ENCODE measurements at places on chromosomes 12 and 14. TPM values are rescaled to one million over a fixed set of nuclear protein-coding genes. Genes with fewer than 3 reads are reported as not detected.

DNA sequence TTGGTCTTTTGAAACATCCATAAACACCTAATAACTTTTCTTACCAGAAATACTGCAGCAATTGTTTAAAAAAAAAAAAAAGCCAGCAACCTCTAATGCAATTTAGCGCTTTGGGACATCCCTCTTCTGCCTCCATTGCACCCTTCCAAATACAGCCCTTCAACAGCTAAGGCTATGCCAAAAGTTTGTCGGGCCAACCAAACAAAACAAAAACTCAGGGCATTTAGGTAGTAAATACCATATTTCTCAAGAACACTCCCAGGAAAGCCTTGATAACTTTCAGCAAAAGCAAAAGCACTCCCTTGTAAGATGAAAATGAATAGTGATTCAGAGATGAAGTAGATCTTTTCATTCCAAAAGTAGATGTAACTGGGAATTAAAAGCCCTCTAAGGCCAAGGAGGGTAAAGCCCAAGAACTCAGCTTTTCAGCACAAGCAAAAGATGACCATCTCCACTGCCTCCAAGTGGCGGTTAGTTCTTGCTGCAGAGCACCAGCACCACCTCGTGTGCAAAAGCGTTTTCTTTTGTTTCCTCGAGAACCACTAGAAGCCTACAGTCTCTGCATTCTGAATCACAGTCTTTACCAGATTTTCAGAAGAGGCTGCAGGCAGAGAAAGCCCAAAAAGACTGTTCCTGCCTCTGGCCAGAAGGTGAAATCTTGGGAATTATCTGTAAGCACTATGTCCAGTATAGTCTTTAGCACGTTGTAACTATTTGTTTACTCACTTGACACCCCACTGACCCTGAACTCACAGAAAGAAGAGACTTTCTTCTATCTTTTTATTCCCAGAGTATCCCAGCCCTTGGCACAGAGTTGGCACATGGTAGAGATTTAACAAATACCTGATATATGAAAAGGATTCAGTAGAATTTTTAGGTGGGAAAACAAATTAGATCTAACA is 53.1 kb downstream of the SIX6 start:
- H3K4me3 ChIP-seq: no peak overlapping the region
- H3K27me3 ChIP-seq: no peaks in the 10 kb centered on the region
- H3K36me3 ChIP-seq: no peaks in the 10 kb centered on the region
- no peak overlapping the region for H3K27ac ChIP-seq
- H3K4me1 ChIP-seq: peaks cover 21% of the 10 kb centered on the region
- DNase-seq: no peak

DNA sequence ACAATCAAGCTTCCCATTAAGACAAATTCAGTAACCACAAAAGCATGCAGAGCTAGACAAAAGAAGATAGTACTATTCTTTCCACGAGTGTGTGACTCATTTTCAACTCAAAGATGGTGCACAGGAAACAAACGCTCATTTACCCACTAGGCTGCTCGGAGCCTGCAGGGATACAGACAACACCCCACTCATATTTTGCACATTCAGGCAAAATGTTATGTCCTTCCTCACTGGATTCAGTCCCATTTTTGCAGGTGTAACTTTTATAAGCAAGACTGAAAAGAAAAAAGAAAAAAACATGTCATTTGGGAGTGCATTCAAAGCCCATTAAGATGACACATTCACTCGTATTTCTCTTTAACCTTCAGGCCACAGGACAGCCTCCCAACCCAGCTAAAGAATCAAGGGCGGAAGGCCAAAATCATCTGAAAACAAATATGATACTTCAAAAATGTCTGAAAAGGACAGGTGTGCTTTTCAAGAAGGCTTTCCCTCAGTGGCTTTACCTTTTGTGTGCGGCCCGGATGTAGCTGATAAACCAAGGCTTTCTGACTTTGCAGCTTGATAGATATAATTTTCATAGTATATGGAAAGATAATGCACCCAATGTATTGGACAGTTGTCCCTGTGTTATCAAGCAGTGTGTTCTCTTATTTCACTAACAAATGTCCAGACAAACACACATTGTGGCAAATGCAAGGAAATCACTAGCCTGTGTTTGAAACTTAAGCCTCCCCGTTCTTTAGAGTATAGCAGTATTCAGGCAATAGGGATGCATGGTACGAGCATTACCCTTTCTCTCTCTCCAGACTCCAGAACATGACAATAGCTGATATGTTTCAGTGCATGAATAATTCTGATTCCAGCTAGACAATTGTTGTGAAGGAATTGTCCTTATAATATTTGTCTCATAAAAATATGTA is 147.8 kb upstream of the KRR1 start:
- no peaks in the 10 kb centered on the region for H3K36me3 ChIP-seq
- H3K4me1 ChIP-seq: no peaks in the 10 kb centered on the region
- H3K27ac ChIP-seq: no peak overlapping the region

- H3K27me3 ChIP-seq: no peaks in the 10 kb centered on the region
- DNase-seq: peak; percentile 23
- peaks cover 24% of the 10 kb centered on the region for H3K4me1 ChIP-seq
- no peaks in the 10 kb centered on the region for H3K36me3 ChIP-seq
These were observed at the start of gene TMEM120B for GRCh38 chr12:121712461-121713256. TMEM120B (plus strand) TSS chr12:121712752; CDS start chr12:121712896, 144 bp downstream.

The PMCH gene
- not detected for total RNA-seq

The DEGS2 gene
- total RNA-seq: not detected
